ENCODE measurements at places on chromosomes 11 and 22.

GRCh38 chr11:131592152-131592551 is 221.7 kb downstream of the NTM start:
- no peak for DNase-seq

- DNase-seq, result no peak
Measured at GRCh38 chr11:73325036-73325981, 17.2 kb downstream of the ARHGEF17 start.

GRCh38 chr11:96388891-96389719 is 607 bp downstream of the CCDC82 start:
- DNase-seq, result no peak

DNA sequence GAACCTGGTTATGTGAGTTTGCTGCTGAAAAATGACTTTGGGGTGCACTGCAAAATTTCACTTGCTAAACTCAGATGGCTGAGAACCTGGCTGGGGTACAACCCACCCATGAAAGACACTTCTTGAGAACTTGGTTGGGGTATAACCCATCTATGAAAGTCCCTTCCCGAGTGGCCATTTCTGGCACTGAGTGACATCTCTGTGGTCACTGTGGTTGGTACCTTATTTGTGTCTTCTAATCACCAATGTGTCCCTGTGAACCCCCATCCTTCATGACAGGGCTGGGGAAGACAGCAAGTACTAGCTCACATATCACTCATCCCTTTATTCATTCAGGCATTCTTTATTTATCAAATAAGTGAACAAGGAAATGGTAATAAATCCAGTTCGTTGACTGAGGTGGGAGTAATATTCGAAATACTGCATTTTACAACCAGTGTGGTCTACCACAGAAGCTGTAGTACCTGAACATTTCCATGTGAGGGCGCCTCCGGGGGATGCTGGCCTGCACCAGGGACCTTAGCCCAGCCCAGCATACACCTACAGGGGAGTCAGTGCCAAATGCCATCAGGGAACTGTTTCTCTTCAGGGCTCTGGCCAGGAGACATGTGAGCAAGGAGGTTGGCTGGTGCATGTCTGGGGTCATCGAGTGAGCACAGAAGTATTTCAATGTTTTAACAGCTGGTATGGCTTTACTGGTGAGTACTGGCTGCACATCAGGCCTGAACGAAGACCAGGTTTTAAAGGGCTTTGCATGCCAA is 122.1 kb downstream of the CSNK2A3 start:
- no peak for DNase-seq

GRCh38 chr11:121914508-121915059 is 201.4 kb downstream of the BLID start:
- DNase-seq, result no peak

- no peak for DNase-seq
Measured at GRCh38 chr11:36598051-36598450, at the start of gene RAG2. Gene RAG2, minus strand, starts transcription at chr11:36598236. Its CDS starts 4,068 bp downstream, at chr11:36594168.

DNA sequence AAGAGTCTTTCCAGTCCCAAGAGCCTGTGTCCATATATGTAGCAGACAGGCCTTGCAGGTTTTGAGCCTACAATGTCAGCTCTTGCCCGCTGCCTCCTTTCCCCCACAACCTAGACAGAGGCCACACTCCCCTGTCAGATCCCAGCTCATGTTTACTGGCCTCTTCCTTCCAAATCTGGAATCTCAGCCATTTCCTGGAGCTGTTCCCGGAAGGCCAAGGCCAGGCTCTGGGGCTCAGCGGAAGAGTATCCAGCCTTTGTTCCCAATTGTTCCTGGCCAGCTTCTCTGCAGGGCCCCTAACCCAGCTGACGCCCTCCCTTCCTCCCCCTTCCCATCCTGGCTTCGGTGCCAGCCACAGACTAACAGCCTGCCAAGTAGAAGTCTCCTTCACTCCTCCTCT is 1.0 kb upstream of the ROBO4 start:
- peak; percentile 20 for DNase-seq

DNA sequence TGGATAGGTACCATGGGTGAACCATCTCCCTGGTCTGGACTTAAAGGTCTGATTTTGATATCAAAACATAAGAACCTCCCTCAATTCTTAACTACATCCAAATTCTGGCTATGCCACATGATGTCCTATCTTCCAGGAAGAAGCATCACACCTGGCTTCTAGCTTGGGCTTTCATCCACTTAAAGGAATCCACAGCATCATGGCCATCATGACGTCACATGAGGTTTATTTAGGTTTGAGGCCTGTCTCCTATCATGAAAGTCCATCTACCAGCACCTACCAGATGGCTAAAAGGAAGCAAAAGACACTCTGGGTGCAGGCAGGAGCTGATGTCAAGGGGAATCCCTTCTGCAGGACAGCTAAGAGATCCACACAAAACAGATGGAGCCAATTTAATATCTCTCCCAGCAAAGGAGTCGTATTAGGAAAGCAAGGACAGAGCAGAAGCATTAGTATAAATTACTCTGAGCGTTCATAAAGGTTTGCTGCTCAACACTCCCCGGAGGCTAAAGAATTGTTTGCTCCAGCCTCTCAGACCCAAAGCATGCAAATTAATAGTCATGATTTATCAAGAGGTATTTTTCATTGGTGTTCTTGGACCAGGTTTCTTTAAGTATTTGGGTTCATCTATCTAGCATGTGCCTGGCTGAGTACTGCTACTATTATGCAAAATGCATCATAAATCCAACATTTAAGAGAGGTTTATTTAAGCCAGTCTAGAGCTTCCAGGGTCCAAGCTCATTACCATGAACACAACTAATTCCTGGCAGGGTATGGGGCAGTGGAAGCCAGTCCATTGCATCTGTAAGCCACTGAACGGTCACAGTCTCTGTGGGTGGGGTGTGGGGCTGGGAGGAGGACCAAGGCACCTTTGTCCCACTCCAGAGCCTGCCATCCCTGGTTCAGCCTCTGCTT is 47.2 kb downstream of the GALNT18 start:
- no peak for DNase-seq

DNA sequence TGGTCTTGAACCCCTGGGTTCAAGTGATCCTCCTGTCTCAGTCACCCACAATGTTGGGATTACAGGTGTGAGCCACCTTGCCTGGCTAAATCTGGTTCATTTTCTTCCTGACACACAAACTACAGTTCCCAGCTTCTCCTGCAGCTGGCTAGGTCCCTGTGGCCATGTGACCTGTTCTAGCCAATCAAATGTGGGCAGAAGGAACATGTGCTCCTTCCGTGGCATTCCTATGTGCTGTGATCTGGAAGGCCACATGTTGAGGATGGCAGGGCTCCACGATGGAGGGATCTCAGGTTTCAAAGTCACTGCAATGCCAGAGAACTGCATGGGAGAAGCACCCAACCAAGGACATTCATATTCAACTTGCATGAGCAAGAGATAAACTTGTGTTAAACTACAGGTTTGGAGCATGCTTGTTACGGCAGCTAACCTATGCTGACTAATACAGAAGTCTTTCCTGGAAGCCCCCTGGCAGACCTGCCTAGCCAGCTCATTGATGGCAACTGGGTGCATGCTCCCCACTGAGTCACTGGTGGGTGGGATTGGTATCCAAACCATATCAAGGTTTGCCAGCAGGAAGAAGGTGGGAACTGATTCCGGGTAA is 86.0 kb downstream of the RPS6KA4 start:
- DNase-seq, result no peak

GRCh38 chr11:2664376-2664775 is 35.4 kb downstream of the KCNQ1OT1 start:
- no peak for DNase-seq

- DNase-seq, result peak; percentile 53
Measured at GRCh38 chr11:9459667-9460321, 1.0 kb upstream of the ZNF143 start.

DNA sequence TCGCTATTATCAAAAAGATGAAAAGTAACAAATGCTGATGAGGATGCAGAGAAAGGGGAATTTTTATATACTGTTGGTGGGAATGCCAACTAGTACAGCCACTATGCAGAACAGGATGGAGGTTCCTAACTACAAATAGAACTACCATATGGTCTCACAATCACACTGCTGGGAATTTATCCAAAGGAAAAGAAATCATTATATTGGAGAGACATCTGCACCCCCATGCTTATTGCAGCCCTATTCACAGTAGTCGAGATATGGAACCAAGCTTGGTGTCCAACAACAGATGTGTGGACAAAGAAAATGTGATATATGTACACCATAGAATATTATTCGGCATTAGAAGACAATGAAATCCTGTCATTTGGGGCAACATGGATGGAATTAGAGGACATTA is 19.6 kb upstream of the POU2AF2 start:
- no peak for DNase-seq

GRCh38 chr22:19678949-19679521 is 35.3 kb upstream of the SEPTIN5 start:
- DNase-seq, result no peak

DNA sequence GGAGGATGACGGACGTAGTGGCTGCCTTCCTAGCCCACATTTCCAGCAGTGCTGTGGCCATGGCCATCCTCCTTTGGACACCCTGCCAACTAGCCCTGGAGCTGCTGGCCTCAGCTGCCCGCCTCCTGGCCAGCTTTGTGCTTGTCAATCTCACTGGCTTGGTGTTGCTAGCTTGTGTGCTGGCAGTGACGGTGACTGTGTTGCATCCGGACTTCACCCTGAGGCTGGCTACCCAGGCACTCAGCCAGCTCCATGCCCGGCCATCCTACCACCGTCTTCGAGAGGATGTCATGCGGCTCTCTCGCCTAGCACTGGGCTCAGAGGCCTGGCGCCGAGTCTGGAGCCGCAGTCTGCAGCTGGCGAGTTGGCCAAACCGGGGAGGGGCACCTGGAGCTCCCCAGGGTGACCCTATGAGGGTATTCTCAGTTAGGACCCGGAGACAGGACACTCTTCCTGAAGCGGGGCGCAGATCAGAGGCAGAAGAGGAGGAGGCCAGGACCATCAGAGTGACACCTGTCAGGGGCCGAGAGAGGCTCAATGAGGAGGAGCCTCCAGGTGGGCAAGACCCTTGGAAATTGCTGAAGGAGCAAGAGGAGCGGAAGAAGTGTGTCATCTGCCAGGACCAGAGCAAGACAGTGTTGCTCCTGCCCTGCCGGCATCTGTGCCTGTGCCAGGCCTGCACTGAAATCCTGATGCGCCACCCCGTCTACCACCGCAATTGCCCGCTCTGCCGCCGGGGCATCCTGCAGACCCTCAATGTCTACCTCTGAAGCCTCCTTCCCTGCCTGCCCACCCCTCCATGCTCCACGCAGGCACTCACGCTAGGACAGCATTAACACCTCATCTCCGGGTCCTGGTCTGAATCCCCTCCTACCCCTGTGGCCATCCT is 1.6 kb downstream of the RNF26 start:
- DNase-seq, result no peak

- DNase-seq, result peak; percentile 13
Measured at GRCh38 chr22:19122752-19123492, 710 bp upstream of the DGCR2 start.

DNA sequence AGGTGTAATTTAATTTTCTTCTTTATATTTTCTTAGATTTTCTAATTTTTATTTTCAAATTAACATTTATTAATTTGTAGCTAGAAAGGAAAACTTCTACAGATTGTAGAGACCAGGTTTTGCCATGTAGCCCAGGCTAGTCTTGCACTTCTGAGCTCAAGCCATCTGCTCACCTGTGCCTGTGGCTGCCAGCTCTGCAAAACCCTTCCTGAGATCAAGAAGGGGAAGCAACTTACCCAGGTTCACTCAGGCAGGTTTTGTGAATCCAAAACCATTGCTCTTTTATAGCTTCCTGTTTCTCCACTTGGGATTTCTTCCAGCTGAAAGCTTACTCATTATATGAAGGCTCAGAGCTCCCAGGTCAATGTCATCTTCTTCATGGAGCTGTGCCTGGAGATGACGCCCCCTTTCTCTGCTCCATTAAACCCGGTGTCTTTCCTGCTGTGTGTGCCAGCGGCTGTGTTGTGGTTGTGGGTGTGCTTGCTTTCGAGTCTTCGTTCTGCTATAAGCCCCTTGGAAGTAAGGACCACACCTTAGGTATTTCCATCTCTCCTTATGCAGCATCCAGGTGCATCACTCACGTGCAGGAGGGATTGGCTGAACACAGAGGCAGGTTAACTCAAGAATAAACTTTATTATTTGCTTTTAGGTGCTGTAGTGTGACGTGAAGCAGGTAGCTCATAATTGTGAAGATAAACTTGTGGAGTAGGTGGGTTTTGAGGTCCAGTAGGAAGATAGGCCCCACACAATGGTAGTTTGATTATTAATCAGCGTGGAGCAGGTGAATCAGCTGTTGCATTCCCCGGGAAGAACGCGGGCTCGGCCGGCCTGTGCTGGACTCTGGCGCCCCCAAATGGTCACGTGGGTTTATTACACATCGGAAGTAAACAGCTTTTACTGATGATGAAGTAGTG is 42.2 kb upstream of the INCENP start:
- DNase-seq, result no peak

DNA sequence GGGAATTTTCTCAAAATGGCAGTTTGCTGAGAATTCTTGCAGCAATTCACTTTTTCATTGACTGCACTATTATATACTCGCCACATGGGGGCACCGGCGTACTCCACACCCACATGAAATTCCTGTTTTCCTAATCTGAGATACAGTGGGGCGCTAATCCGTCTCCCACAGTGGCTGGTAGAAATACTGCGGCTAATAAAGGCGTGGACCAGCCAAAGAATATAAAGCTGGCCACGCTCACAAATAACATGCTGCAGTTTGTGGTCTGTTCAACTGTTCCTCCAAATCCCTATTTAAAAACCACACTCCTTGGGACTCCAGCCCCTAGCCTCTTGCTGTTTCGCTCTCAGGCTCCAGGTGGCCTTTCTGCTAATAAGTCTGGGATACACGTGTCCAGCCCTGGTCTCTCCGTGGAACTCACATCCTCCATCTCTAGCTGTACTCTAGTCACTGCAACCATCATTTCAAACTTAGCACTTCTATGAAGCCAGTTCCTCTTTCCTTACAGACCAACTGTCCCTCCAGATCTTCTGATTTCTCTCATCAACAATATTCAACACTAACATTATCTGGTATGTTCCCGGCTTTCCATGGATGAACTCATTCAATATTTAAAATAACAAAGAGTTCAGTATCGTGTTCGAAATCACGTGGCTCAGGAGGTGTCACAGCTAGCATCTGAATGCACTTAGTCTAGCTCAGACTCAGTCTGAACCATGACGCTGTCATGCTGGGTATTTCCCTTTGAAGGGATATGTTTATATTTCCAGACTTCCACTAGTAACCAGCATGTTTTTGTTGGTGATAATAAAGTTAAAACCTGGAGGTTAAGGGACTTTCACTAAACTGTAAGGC is 22.0 kb downstream of the TBRG1 start:
- peak; percentile 31 for DNase-seq

- no peak for DNase-seq
Measured at GRCh38 chr22:42887120-42887519, 30.0 kb upstream of the ARFGAP3 start.

DNA sequence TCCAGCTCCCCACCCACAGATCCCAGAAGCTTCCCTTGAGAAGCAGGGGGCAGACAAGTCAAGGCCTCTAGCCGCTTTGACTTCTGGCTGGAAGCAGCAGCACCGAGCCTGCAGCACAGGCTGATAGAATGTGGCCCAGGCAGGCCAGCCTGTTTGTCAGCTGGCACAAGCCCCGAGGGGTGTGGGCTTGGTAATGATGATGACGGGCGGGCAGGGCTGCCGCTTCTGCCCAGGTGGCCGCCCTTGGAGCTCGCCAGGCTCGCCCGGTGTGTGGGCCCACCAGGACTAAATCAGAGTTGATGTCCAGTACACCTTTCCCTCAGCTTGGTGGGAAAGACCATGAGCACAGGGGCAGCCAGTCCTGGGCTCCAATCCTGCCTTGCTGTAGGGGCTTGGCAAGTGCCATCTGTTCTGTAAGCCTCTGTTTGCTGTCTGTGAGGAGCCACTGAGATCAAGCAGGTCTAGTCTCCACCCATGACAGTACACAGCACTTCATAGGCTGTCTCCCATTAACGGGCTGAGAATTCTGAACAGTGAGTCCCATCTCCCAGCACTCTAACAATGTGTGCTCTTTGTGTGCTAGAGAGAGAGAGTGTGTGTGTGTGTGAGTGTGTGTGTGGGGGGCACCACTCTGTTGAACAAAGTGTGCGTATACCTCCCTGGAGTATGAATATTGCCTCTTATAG is 26.8 kb downstream of the MICAL2 start:
- DNase-seq, result no peak

Measured in right renal pelvis (tissue), 4 donors.